ENCODE measurements at places on chromosomes 5 and 9.

DNA sequence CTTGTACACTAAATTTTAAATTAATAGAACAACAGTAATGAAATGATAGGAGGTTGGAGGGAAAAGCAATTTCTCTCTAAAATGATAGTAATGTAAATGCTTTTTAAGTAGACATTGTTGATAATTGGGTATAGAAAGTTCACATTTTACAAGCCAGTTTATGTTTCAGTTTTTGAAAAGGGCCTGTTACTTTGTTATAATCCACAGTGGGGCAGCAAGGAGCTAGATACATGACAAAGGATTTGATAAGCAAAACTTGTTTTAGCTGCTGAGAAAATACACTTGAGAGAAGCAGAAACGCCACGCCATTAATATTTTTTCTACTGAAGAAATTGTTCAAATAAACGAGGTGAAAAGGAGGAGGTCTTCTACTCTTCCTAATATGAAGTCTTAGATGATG, 30.2 kb downstream of the SREK1 start:
- DNase-seq: no peak

GRCh38 chr5:93850311-93850710, 108.9 kb upstream of the POU5F2 start:
- no peak for DNase-seq

DNA sequence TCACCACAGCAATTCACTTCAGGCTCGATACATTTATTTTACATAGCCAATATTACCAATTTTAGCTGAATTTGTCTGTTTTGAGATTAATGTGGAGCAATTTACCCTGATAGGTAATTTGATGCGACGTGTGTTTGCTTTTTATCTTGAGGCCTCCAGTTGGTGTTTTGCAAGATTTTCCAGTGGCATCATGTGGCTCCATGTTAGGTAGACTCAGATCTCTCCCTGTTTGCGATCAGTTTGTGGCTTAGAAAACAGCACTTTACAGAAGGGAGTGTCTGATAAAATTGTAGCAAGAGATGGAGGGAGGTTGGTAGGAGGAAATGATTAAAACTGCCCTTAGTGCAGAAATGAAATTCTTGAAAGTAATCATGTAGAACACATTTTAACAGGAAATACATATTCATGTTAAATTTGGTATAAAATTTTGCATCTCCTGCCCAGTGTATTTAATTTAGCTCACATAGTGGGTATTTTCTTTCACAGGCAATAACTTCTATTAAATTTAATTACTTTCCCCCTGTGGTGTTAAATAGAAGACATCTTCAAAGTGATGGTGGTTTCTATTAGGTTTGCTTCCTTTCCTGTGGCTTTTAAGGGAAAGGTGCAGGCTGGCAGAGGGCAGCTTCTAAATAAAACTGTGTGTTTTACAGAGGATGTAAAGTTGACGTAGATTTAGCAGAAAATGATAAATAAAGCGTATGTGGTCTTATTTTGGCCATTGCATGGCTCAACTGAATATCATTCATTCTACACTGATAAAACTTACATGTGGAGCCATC, 135.8 kb downstream of the KDM4C start:
- DNase-seq: no peak

DNA sequence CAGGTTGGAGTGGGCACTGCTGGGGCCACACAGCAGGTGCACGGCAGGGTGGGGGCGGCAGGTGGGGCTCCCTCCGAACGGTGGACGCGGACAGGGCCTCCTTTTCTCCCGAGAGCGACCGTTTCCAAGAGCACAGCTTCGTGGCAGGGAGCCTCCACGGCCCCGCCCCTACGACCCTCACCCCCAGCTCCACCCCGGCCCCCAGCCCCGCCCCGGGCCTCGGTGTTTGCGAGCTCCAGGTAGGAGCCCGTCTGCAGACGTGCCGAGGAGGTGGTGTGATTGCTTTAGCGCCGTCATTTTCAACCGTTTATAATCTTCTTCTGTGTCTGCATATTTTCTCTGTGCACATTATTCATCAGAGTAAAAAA, 8.8 kb downstream of the GRIN1 start:
- DNase-seq: no peak

DNA sequence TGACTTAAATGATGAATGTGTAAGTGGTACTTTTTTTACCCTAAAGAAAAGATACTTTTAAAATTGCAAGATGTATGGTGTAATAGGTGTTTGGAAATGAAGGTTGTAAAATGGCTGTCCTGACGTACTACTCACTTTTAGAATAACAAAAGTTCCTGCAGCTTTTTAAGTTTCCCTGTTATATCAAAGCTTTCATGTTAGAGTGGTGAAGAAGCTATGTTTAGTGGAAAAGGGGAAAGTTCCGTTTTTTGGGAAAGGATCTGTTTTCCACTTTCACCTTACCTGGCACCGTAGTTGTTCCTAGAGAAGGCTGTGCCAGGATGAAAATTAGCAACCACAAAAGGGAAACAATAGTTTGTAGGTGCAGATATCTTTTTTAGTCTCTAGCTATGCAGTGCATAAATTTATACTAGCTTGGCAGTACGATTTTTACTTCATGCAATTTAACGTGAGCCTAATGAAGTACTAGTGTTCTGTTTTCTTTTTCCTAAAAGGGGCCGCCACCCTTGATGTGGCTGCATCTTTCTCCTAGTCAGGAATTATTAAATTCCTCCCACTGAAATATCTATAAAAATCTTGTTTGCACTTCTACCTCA, 1.3 kb downstream of the TNPO1 start:
- DNase-seq: no peak

DNA sequence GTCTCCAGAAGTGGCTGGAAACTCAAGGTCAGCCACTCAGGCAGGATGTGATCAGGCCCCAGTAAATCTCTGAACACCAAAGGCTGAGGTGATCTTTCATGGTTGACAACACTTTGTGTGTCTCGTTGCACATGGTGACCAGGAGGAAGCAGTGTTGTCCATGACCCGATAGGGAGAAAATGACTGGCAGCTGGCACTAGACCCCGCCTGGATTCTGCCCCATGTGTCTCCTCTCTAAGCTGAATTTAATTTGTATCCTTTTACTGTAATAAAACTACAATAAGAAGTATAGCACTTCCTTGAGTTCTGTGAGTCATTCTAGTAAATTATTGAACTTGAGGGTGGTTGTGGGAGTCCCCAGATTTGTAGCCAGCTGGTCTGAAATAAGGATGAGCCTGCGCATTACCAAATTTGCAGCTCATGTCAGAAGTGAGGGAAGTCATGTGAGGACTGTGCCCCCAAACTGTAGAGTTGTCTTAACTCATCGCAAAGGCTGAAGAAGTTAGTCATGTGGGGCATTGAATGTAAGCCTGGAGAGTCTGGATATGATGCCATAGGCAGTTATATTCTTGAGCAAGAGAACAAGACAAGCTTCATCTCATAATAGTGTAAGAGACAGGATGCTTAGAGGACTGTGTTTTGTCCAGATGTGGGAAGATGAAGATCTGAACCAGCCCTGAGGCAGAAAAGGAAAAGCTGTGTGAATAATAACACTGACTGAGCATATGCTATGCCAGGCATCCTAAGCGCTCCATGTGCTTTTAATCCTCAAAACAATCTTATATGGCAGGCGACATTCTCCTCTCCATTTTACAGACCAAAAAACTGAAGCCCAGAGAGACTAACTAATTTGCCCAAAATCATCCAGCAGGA, 55.9 kb downstream of the TMEM215 start:
- DNase-seq: no peak

- DNase-seq: no peak
Observed at GRCh38 chr5:158857976-158858375, 241.7 kb downstream of the EBF1 start.

DNA sequence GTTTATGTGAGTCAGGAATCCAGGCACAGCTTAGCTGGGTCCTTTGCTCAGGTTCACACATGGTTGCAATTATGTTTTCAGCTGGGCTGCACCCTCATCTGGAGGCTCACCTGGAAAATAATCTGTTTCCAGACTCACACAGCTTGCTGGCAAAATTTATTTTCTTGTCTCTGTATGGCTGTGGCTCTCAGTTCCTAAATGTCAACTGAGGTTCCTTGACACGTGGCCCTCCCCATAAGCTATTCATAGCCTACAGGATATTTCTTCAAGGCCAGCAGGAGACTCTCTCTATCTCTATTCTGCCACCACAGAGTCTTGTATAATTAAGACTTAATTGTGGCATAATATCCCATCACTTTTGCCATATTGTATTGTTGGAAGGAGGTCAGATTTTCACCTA, 732.0 kb downstream of the CDH18 start:
- DNase-seq: no peak

- DNase-seq: no peak
Observed at GRCh38 chr5:170297589-170298462, at the start of gene LCP2. Gene LCP2 (minus strand): TSS chr5:170297777. CDS start chr5:170297611, 166 bp downstream.

- no peak for DNase-seq
Observed at GRCh38 chr5:137595396-137596079, 96.4 kb upstream of the SPOCK1 start.

GRCh38 chr5:179599973-179600372, 23.5 kb downstream of the HNRNPH1 start:
- no peak for DNase-seq

DNA sequence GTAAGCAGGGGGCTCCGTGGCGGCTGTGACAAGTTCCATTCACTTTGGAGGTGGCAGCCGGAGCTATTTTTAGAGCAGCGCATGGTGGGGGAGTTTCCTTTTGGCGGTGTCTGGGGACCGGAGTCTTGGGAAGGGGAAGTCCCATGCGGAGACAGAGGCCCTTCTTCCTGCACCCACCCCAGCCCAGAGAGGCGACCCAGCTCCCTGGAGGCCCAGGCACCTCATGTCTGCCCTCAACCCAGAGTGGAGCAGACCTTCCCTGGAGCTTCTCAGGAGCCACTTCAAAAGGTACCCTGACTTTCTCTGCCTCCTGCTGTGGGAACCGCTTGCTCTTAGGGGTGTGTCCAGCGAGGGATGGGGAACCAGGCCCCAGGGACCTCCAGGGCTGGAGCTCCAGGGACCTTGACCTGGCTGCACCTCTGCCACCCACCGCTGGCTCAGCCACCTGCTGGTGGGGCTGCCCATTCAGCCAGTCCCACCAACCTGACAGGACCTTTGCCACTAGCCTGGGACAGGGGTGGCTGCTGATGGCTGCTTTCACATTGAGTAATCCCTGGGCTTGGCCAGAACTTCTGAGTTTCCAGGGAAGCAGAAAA, 34.1 kb downstream of the NEK6 start:
- no peak for DNase-seq

GRCh38 chr9:114941376-114941775, 11.0 kb upstream of the TNFSF8 start:
- DNase-seq: no peak

DNA sequence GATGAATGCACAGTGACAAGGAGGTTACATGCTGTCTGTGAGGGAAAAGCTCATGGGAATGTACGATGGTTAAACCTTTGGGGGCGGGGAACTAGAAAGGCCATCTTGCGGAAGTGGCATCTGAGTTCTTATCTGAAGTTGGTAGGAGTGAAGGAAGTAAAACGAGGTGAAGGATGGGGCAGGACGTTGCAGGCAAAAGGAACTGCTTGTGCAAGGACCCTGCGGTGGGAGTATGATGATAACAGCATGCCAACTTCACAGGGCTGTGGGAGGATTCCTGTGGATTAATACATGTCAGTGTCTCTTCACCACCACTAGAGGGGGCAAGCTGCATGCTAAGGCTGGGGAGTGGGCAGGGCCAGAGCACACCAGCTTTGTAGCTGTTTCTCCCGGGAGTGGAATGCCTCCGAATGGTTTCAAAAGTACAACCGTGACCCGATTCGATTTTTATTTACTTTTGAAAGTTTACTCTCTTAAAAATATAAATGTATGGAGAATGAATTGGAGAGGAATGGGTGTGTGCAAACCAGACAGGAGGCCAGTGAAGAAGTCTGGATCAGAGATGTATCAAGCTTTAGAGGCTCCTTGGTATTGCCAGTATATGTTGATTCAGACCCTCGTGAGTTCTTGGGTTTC, 62.5 kb downstream of the CYFIP2 start:
- DNase-seq: peak; percentile 38

- DNase-seq: no peak
Observed at GRCh38 chr5:26193626-26194025, 844.8 kb downstream of the CDH9 start.

DNA sequence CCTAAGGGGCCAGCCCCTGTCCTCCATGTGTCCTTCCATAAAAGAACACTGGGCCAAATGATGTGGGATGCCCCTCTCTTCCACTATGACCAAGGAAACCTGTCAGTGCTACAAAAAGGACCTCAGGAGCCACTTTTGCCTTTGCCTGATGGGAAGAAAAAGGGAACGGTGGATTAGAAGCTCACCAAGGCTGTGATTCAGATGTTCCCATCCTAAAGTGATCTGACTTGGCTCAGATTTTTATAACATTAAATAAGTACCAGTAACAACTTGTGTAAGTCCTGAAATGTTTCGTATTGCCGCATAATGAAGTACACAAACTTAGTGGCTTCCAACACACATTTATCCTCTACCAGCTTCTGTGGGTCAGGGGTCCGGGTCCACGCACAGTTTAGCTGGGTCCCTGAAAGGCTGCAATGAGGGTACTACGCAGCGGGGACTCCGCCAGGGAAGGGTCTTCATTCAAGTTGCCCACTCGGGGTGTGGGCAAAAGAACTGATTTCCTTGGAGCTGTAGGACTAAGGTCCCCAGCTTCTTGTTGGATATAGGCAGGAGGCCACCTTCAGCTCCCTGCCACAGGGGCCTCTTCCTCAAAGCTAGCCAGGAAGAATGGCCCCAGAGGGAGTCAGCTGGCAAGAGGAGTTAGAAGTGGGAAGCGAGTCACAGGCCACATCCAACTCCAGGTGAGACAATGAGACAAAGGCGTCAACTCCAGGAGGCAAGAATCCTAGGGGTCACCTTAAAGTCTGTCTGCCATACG, 60.4 kb downstream of the RAPGEF1 start:
- no peak for DNase-seq
